ENCODE measurements at places on chromosomes 13 and 19.

DNA sequence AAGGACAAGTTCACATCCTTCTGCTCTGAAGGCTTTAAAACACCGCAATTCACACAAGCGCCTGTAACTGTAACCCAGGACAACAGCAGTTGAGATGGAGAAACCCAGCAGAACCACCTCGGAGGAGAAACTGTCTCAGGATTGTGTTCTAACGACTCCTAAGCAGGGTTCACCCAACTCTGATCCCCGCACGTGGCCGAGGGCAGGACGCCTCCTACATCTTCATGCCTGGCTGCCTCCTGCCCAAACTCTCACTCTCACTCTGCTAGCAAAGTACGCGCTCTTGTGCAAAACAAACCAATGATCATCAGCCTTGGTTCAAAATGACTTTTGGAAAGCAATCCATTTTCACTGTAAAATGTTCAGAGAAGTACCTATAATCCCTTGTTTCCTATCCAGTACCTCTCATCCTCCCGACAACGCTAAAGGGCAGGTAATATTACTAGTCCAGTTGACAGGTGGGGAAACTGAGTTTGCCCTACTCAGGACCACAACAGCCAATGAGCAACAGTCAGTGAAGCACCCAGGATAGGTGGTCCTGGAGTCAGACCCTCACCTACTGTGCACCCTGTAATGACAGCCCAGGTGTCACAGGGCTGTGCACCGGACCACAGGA is 25.6 kb downstream of the EPS15L1 start:
- DNase-seq = no peak

GRCh38 chr13:110216006-110216397 is 91.0 kb downstream of the COL4A1 start:
- no peak for DNase-seq

- DNase-seq = no peak
Observed at GRCh38 chr19:34141025-34141424, 31.3 kb upstream of the LSM14A start.

DNA sequence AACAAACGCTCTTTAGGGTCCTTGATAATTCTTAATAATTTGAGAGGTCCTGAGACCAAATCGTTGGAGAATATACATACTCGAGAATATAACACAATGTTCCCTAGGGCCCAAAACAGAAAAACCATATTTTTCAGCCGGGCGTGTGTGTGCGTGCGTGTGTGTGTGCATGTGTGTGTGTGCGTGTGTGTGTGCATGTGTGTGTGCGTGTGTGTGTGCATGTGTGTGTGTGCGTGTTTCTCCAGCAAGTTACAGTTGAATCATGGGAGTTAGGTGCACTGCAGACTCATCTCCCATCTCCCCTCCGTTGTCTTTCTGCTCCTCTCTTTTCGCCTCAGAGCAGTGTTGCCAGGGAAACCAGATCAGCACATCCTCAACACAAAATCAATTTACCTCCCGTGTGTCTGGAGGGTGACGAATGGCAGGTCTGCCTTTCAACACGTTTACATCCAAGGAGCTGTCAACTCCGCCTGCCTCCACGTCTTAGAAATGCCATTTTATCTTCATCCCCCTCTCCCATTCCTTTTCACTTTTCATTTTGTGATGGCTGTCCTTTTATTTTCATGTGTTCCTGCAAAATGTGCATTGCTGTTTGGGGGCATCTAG is 8.3 kb upstream of the PNMA8B start:
- DNase-seq = no peak

DNA sequence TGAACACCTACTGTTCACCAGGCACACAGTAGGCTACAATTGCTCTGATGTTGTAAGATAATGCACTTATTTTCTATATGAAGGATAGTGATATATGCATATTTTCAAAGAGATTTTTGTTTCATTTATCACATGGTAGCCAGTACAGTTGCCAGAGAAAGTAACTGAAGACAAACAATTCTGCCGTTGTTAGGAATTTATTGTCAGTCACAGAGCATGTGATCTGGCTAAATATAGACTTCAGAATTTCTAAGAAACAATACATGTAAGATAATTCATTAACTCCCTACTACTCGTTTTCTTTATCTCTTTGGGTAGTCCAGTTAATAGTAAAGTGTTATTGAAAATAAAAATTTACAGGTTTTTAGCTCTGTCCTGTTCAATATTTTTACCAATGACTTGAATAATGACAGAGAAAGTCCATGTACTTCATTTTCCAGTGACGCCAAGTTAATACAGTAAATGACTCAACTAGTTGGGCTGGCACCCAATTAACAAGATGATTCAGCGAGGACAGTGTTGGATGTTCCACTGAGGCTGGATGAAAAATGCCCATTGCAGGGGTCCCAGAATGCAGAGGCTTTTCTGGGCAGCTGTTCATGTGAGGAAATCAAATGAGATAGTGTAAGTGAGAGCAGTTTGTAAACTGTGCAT is 35.6 kb downstream of the GJA3 start:
- peak; percentile 59 for DNase-seq

GRCh38 chr13:33259296-33259695 is 26.3 kb downstream of the STARD13 start:
- DNase-seq = peak; percentile 58

GRCh38 chr13:80141123-80141849 is 199.6 kb downstream of the SPRY2 start:
- peak; percentile 64 for DNase-seq

DNA sequence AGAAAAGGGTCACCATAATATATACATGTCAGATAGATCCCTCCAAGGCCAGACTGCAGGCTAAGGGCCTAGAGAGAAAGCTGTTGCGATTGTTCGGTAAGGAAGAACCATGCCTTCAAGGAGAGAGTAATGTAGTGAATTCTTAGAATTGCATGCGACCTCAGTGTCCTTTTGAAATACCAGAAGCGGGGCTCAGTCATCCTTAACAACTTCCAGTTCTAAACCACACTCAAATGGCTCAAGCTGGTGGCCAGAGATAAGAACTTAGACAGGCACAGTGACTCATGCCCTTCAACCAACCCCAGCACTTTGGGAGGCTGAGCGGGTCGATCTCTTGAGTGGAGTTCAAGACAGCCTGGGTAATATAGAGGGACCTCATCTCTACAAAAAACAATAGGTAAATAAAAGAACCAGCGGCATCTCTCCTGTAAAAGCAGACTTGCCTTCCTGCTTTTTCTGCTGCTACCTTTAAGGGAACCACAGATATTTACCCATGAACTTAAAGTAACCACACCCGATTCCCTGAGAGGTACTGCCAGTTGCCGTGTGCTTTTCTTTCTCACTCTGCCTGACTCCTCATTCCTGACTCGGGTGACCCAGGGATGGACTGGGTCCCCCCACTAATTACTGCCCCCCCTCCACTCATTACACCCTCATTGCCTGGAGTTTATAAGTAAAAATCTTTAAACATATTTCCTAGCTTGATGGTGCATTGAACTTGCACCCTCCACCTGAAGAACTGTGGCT is 15.4 kb upstream of the SIGLEC6 start:
- DNase-seq = peak; percentile 7

DNA sequence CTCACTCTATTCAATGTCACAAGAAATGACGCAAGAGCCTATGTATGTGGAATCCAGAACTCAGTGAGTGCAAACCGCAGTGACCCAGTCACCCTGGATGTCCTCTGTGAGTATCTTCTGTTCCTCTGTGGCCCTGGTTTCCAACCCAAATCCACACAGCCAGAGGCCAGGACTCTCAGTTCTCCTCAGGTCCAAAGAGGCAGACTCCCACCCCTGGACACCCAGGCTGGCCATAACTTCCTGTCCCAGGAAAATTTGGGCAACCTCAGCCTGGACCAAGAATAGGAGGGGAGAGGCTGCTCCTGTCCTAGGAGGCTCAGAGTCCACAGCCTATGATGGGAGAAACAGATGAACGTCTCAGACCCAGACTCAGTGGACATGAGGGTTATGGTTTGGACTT is 11.7 kb downstream of the CEACAM5 start:
- no peak for DNase-seq

DNA sequence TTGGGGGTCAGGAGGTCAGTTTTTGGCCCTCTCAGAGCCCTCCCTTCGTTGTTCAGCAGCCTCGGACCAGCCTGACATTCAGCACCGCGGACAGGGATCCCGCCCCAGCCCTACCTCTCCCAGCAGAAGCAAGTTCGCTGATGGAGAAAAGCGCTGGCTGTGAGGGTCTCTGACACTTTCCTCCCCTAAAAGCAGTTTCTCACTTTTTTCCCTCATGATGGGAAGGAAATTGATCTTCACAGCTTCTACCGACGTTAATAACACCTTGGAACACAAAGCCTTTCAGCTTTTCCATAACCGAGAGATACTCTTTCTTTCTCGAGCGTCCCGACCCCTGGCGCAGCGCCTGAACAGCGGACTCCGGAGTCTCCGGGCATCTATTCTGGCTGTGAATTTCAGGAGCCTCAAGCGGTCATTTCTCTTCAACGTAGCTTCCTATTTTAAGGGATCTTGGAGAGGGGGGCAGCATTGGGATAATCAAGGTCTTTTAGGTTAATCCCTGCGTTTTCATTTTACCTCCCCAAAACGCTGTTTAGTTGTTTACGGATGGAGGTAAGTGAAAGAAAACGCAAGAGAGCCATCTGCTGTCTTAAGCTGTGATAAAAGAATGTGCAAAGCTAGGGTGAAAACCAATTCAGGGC is 467.2 kb downstream of the ITGBL1 start:
- DNase-seq = peak; percentile 16

DNA sequence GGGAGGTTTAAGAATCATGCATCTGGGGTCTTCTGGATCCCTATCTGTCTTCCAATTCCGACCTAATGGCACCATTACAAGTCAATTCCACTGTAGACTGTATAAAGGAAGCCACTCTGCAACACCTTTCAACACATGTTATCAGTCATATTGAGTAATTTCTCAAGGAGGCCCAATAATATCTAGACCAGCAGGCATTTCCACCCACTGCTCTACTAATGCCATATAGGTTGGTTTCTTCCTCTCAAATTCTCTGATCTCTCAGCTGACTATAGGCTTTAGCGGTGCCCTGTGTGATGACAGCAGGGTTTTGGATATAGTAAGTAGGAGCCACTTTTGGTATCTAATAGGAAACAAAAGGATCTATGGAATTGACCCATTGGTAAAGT is 12.4 kb upstream of the ITM2B start:
- no peak for DNase-seq

DNA sequence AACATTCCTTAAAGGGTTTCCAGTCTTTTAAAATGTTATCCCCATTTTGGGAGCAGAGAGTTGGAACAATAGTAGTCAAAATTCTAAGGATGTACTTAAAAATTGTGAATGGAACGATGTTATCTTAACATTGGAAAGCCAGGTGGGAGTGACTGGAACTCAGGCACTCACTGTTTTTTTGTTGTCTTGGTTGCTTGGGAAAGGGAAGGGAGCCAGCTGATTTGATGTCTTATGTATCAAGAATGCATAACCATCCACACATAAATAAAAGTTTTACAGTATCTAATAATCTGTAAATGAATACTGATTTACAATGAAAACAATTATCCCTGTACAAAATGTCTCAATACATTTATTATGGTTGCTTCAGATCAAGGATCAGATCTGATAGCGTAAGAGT is 88.7 kb downstream of the SLC10A2 start:
- DNase-seq = no peak

GRCh38 chr13:22432690-22433089 is 748.1 kb upstream of the SGCG start:
- DNase-seq = no peak

- no peak for DNase-seq
Observed at GRCh38 chr19:22519152-22519551, 97.0 kb upstream of the ZNF98 start.

- DNase-seq = no peak
Observed at GRCh38 chr13:25920277-25920676, 131.5 kb downstream of the SHISA2 start.

DNA sequence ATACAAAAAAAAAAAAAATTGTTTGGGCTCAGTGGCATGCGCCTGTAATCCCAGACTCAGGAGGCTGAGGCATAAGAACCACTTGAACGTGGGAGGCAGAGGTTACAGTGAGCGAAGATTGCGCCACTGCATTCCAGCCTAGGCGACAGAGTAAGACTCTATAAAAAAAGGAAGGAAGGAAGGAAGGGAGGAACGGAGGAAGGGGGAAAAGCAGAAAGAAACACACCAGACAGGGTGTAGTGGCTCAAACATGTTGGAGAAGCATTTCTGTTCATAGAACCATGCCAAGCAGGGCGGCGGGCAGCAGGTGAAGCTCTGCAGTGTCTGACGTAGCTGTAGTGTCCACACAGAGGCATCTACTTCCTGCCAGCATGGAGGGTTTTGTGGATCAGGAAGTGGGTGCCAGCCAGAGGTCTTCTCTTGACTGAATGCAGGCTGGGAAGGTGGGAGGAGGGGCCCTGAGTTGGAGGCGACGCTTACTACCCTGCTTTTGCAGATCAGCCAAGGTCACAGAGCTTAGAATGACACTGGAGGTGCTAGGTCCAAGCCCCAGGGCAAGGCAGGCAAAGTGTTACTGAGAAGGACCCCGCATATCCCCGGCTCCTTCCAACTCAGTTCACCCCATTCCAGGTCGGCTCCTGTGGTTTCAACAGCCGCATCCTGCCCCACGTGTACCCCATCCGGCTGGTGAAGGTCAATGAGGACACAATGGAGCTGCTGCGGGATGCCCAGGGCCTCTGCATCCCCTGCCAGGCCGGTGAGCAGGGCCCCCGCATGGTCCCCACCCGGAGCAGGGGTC is 11.6 kb upstream of the PGLS start:
- DNase-seq = peak; percentile 75

- no peak for DNase-seq
Observed at GRCh38 chr13:39672378-39673132, 17.1 kb downstream of the COG6 start.

DNA sequence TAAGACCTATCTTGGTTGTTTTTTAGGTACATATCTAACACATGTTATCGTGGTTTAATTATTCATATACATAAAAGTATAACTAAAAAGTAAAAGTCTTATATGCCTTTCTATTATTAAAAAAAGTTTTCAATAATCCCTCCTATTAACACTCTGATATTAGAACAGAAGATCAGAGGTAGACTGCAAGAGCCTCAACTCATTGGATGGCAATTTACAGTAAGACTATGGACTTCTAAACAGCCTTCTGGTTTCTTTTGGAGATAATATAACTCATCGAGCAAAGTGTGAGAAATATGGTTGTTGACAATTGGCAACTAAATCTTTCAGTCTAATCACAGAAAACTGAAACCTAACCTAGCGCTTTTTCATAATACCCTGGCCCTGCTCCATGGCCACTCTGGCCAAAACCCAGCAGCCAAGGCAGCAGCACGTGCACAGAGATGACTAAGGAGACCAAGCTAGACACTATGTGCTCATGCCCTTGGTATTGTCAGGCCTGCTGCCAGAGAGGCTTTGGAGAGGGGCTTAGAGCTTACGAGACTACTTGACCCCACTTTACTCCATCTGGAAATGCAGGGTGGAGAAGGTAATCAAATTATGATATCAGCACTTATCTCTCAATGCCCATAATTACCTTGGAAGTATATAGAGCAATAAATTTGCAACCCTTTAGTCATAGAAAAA is 40.6 kb upstream of the EEF1AKMT1 start:
- DNase-seq = peak; percentile 93

DNA sequence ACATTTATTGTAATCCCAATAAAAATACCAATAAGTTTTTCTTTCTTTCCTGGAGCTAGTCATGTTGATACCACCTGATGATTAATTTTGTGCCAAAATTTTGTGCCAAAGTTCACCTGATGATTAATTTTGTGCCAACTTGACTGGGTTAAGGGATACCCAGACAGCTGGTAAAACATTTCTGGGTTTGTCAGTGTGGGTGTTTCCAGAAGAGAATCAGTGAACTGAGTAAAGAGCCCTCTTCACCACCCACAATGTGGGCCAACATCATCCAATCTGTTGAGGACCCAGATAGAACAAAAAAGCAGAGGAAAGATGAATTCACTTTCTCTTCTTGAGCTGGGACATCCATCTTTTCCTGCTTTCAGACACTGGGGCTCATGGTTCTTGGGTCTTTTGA is 292.9 kb downstream of the LMO7 start:
- DNase-seq = no peak

GRCh38 chr19:47275791-47276461 is 1.2 kb downstream of the INAFM1 start:
- peak; percentile 59 for DNase-seq
